Adipose tissue (tissue), 3 donors: ENCODE measurements at places on chromosomes 6 and 20. TPM values are rescaled to one million over a fixed set of nuclear protein-coding genes. Genes with fewer than 3 reads are reported as not detected.

OVOL2 gene
- polyA plus RNA-seq: 0.83 TPM

ZBP1 gene
- polyA plus RNA-seq: 0.15 TPM

TCP11 gene
- polyA plus RNA-seq: not detected

RRP36 gene
- 41.3 TPM for polyA plus RNA-seq

LZTS3 gene
- polyA plus RNA-seq: 4.0 TPM

C6orf89 gene
- polyA plus RNA-seq: 18.8 TPM

PGC gene
- polyA plus RNA-seq: 263 TPM

CFAP206 gene
- polyA plus RNA-seq: 0.13 TPM

FRMD1 gene
- polyA plus RNA-seq: 1.3 TPM

CLIC5 gene
- 12.7 TPM for polyA plus RNA-seq
